ENCODE measurements at places on chromosomes 6 and 20.

DNA sequence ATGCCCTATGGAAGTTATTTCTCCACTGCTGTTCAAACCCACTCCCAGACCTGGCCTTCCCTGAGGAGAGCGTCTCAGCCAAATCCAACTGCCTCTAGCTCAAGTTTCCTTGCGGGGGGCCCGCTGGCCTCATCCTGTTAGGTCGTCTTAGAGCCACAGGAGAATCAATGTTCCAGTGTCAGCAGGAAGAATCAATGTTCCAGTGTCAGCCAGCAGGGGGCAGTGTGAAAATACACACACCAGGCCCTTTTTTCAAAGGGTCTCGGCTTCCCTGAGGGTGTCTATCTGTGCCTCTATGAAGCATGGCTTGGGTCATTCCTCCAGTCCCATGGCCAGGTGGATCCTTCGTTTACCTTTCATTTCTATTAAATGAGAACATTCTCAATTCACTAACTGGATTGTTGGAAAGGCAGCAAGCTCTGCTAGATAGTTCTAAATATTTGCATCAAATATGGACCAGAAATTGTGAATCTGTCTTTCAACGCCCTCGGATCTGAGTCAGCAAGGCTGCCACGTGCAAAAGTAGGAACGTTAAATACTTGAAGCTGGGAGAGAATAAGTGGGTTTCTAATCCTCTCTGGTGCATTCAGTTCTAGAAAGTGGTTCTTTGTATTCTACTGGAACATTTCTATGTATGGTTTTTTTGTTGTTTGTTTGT, 19.2 kb downstream of the PRND start:
- DNase-seq: peak; percentile 51

DNA sequence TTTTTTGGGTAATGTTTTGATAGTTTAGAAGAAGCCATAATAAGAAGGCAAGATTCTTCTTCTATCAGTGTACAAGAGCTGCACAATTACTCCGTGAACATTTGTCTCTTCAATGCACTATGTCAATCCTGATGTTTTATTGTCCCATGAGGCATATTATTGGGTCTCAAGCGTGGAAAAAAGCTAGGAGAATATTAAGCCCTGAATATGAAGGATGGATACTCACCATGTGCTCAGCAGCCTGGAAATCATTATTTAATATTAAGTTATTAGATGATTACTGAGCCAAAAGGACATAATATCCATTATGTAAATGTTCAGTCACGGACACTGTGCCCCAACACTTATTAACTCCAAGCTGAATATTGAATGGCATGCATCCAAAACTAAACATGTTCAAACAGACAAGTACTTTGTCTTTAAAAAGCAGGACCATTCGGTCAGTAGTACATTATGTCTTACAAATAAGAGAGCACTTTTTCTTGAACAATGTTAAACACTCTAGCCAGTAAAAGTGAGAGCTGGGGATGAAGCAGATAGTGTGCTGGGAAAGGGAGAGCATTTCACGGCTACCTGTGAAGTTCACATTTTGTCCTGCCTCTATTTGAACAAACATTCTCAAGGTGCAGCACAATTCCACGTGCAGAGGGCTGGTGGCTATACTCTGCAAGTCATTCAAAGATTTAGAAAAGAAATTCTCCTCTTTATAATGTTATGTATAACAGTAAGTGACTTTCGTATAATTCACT, 70.6 kb upstream of the CNR1 start:
- DNase-seq: no peak

- no peak for DNase-seq
Observed at GRCh38 chr20:58605292-58606065, 45.6 kb upstream of the STX16 start.

GRCh38 chr20:38143646-38144554, 21.2 kb downstream of the TGM2 start:
- DNase-seq: no peak

GRCh38 chr6:13668291-13668928, 43.2 kb downstream of the RANBP9 start:
- no peak for DNase-seq

DNA sequence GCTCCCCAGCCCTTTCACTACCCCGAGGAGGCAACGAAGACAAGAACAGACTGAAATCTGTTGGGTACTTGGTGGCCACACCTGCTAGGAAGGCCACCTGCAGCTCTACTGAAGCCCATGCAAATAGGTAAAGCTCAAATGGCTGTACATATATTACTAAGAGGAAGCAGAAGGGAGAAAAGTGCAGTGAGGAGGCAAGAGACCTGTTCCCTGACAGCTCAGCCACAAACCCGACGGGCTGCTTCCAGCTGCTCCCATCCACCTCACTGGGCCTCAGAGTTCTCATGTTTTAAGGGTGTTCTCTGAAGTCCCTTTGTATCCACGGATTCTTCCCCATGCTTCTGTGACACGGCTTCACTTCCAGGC, 24.6 kb downstream of the TRAM2 start:
- DNase-seq: no peak

- no peak for DNase-seq
Observed at GRCh38 chr6:7033202-7033601, 74.6 kb upstream of the RREB1 start.

DNA sequence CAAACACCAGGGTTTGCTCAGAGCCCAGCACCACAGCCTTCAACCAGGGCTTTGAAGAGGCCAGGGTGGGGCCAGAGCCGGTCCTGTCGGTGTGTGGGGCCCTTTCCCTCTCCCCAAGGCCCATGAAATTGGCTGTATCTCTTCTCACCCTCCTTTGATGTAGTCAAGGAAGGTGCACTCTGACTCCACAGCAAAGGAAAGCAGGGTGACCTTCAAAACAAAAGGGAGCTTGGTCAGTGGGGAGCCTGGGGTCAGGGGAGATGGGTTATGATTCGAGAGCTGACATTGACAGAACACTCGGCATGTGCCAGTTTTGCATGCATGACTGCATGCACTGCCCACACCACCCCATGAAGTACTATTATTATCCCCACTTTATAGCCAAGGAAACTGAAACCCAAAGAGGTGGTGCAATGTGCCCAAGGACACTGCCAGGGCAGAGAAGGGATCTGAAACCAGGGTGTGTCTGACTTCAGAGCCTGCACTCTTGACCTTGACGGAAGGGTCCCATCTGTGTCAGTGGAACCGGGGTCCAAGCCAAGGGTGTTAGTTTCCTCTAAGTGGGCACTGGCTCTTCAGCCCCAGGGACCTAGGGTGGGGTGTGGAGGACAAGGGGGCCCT, 55.4 kb downstream of the RAB44 start:
- DNase-seq: no peak

DNA sequence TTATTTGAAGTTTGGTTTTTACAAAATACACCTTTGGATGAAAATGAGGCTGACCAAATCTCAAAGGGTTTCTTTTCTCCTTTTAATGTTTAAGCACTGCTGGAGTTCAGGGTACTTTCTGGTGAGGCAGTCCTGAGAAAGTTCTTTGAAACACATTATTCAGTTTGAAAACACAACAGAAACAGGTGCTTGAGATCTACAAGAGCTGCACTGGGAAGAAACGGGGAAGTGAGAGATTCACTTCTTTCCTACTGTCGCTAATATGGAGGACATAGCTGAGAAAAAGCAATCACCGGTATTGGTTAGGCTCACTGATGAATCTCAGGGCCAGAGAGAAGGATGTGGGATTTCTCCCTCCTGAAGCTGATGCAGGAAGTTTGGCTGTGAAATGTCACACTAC, 22.9 kb upstream of the TMEM170B start:
- no peak for DNase-seq

- no peak for DNase-seq
Observed at GRCh38 chr6:98295515-98296175, 538.7 kb upstream of the POU3F2 start.

- no peak for DNase-seq
Observed at GRCh38 chr6:27502508-27503435, 29.9 kb upstream of the ZNF184 start.

DNA sequence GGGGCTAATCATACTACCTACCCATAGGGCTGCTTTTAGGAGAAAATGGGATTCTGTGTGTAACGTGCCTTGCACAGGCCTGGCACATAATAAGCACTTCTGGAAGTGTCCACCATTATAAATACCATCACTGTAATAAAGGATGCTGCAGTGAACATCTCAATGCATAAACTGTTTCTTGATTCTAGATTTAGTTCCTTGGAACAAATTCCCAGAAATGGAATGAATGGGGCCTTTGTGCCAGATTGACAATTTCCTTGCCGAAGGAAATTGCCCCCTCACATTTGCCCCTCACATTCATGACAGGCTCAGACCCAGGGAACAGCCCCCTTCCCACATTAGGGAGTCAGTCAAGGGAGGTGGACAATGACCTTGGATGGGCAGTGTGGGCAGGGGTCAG, 29.2 kb downstream of the BPIFB4 start:
- DNase-seq: no peak

DNA sequence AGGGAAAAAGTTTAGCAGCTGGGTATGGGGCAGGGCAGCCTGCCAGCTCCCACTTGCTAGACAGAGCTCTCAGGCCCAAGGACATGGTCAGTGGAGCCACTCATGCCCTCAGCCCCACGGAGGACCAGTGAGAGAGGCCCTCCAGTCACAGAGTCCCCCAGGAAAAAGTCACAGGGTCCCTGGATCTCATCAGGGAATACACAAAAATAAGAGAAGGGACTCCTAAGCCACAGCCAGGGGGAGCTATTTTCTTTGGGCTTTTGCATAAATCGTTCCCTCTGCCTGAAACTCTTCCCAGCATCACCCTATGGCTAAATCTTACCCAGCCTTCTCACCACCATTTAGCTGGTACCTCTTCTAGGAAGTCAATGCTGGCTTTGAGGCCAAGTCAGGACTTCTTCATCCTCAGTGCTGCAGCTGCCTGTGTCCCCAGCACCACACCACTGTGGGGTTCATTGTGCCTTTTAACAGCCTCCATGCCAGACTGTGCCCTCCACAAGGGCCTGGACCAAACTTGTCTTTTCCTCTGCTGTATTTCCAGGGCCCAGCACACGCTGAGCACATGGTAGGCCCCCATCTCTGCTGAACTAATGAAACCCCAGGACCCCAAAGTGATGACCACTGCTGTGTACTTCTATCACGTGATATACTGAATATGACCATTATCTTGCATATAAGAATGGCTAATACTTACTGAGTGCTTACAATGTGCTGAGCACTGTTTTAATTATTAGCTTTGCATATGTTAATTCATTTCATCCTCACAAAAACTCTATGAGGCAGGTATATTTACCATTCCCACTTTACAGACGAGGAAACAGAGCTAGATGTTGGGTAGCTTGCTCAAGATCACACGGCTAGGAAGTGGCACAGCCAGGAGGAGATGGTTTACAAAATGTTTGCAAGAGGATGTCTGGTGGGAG, 2.0 kb downstream of the ZNF335 start:
- no peak for DNase-seq

DNA sequence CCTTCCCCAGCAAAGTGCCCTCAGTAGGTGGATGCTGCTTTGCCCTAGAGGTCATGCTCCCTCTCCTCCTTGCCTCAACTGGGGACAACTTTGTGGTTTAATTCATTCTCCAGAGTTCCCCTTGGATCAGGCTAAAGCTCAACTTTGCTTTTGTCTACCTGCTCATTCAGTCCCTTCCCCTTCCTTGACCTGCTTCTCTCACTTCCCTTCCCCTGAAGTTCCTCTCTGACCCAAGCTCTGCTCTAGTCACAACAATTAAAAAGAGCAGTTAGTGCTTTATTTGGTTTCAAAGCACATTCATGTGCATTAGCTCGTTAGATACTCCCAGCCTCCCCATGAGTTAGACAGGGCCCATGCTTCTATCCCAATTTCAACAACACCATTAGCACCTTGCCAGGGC, 71.3 kb downstream of the DZANK1 start:
- no peak for DNase-seq

DNA sequence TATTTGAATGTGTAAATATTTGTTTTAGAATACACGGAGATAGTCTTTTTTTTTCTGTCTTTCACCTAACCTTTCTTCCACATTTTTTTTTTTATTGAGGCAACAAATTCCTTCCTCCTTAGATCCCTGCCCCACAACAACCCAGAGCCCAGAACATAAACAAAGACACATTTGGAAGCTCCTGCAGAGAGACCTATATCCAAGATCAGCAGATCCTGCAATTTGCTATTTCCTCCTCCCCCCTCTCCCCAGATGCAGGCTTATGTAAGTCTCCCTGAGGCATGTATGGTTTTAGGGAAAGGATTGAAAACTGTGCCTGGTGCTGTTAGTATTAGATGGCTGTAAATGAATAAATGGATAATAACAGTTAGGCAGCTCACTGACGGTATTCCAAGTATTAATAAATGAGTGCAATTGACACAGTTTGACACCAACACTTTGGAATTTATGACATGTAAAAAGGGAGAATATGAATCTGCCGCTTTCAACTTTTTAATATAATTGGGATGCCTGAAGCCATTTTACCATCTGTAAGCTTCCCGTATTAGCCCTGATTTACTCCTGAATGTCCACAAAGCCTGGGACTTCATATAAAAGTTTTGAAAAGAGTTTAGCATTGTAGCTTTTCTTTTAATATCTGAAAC, 608.3 kb upstream of the CITED2 start:
- no peak for DNase-seq

DNA sequence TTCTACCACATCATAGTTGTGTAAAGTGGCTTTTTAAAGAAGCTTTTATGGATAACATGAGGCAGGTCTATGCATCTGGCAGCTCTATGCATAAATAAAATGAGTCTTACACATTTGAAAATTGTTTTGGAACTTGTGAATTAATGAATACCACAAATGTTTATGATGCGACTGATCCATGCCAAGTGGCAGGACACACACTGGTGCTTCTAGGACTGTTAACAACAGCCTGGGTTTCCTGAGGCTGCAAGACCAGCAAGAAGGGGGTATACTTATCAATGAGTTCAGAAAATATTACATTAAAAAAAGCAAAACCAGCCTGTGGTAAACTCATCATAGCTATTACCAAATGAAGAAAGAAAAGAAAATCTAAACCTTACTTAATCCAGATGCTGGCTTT, 212.9 kb upstream of the PDE10A start:
- DNase-seq: no peak

DNA sequence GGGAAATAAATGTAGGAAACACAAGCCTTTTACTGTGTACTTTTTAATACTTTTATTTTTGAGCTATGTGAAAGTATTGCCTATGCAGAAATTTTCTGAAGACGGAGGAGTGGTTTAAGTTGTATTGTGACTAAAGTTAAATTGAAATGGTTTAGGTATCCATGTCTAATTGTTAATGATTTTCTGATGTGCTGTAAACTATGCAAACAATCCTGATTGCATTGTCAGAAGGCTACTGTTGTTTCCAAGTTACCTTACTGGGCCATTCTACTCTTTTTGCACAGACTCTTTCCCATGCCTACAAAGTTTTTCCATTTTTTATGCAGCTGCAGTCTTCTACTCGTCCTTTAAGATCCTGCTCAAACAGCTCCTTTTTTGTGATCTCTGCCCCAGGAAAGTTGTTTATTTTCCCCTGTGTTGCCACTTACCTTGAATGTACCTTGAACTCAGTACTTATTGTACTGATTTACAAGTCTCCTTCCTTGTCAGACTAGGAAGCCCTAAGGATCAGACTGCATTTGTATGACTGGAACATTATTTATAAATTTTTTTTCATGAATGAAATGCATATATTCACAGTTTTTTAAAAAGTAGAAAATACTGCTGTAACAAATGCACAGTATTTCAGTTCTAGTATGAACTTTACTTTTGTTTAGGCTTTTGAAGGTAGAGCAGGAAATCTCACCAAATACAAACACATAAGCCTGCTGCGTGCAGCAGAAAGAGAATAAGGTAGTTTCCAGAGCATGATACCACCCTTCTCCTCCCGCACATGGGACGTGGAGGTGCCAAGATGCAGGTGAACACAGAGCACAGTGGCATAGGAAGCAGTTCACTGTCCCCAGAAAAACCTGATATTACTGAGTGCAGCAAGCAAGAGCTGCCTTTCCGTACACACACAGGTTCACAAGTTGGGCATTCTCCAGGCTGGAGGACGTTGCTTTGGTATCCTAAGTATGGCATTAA, 97.8 kb downstream of the CRYBG1 start:
- no peak for DNase-seq

Data from activated CD8-positive, alpha-beta memory T cell treated with anti-CD3 and anti-CD28 coated beads for 1 hour (primary cell).